ENCODE measurements at places on chromosomes 11 and 22.

GRCh38 chr11:65639623-65640482, 2.0 kb downstream of the SIPA1 start:
- no peak for DNase-seq

DNA sequence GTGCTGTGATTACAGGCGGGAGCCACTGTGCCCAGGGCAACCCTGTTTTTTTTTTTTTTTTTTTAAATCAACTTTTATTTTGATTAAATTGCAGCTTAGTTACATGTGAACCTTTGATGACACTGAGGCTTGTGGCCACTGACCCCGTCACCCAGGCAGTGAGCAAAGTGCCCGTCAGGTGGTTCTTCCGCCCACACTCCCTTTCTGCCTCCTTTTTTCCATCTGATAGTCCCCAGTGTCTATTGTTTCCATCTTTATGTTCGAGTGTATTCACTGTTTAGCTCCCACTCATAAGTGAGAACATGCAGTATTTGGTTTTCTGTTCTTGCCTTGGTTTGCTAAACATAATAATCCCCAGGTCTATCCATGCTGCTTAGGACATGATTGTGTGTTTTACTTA, 110.9 kb upstream of the GRK3 start:
- no peak for DNase-seq

DNA sequence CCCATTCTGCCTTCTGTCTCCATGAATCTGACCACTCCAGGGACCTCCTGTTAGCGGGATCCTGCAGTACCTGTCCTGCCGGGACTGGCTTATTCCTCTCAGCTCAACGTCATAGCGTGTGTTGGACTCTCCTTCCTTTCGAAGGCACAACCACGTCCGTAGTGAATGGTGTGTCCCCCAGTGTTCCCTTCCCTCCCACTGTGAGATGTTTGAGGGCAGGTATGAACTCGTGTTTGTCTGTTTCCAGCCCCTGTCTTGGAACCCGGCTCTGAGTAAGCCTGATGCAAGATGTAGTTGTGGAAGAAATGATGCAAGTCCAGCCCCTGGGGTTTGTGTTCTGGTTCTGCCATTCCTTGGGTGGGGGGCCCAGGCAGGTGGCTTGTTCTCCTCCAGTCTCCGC, 10.5 kb upstream of the MYEOV start:
- no peak for DNase-seq

DNA sequence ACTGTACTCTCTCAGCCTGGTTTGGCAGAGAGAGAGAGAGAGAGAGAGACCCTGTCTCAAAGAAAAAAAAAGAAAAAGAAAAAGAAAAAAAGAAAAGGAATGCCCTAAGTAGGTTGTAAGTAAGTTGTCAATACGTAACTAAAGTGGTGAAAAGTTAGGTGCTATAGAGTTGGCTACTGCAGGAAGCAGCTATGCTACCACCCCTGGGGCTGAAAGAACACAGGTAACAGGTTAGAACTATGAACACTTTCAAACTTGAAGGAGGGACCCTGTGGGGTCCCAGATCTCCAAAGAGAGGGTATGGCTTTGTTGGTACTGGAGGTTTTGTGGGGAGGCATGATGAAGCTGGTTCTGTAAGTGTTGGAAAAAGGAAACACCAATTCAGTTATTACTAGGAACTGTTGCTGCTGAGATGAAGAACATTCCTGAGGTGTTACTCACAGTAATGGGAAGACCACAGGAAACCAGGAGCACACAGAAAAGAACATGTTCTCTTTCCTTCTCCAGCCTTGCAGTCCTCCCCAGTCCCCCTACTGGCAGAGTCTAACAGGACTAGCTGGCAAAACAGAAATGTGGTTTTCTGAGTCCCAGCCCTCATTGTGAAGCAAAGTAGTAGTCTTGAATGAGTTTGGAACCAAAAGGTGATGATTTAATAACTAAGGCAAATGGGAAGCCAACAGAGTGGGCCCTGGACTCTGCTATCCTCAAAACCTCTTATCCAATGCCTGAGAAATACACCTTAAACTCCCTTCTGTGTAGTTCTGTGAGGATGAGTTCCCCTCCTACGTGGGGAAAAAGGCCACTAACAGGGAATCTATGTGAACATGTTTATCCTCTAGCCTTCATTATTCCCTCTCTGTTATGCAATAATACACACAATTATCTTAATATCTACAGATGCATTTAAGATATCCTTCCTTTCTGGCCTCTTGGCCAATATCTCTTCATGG, 427.0 kb upstream of the DDI1 start:
- peak; percentile 97 for DNase-seq

- DNase-seq, result no peak
Measured at GRCh38 chr11:125167292-125167953, 2.9 kb downstream of the PKNOX2 start.

GRCh38 chr11:134501406-134502152, 89.5 kb upstream of the B3GAT1 start:
- DNase-seq, result no peak

DNA sequence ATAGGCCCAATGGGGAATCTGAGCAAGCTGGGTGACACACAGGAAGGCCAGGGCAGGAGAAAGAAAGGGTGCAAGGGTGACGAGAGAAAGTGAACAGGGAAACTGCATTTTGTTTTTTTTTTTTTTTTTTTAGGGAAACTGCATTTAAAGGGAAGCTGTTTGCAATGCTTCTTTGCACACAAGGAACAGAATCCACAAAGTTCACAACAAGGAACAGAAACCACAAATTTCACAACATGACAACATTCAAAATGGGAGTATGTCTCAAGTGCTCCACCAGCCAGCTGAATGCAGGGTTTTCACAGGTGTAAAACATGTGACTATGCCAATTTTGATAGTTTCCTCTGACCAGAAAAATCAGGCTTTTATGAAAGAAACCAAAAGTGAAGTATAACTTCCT, 6.8 kb upstream of the PLAAT3 start:
- DNase-seq, result no peak

GRCh38 chr22:19916941-19917340, 24.6 kb upstream of the COMT start:
- no peak for DNase-seq

GRCh38 chr22:30940685-30941362, 27.8 kb downstream of the MORC2 start:
- DNase-seq, result no peak

DNA sequence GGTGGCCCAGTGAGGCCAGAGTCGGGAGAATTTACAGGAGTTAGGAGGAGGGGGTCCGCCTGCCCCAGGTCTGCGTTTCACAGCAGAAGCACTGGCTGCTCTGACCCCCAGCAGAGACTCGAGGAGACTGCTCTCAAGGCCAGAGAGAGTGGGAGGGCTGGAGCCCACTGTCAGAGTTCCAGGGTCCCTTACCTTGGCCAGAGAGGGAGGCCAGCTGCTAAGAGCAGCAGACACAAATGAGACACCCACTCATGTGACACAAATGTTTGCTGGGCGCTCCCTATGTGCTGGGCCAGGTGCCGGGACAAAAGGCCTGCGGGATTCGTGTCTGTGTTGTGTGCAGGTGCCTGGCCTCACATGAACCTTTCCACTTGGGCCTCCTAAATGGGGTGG, 2.8 kb upstream of the TNFRSF13C start:
- no peak for DNase-seq

GRCh38 chr11:76756341-76756741, 26.8 kb upstream of the TSKU start:
- no peak for DNase-seq

DNA sequence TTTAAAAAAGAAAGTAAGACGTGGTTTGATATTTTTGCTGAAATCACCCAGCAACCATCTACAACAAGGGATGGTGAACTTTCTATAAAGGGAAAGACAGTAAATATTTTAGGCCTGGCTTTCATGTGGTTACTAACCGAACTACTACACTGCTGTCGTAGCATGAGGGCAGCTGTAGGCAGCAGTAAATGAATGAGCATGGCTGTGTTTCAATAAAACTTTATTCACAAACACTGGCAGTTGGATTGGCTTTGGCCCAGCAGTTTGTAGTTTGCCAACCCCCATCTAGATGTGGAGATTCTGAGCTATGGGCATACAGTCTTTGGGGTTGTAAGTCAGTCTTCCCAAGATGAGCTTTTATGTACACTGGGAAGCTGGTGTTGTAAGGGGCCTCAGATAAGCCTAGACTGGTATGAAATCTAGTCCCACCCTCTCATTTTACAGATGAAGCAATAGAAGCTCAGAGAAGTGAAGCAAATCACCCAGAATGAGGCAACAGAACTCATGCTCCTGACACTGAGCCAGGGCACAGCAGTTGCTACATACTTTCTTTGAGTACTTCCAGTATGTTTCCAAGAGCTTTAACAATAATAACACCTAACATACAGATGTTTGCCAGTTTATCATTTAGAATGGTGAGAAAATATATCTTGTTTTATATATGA, 204.4 kb downstream of the ADAMTS15 start:
- DNase-seq, result peak; percentile 71

GRCh38 chr22:35551549-35552177, 11.0 kb downstream of the RASD2 start:
- no peak for DNase-seq

GRCh38 chr11:60766547-60766946, 9.9 kb downstream of the MS4A15 start:
- DNase-seq, result no peak

All from astrocyte (in vitro differentiated cells and primary cell).